ENCODE measurements at places on chromosomes 11 and 22.
A peak's percentile ranks its signal among the peaks of the same experiment; 100 is the strongest.

- no peak for DNase-seq
Observed at GRCh38 chr22:26236991-26237390, 67.7 kb downstream of the SEZ6L start.

DNA sequence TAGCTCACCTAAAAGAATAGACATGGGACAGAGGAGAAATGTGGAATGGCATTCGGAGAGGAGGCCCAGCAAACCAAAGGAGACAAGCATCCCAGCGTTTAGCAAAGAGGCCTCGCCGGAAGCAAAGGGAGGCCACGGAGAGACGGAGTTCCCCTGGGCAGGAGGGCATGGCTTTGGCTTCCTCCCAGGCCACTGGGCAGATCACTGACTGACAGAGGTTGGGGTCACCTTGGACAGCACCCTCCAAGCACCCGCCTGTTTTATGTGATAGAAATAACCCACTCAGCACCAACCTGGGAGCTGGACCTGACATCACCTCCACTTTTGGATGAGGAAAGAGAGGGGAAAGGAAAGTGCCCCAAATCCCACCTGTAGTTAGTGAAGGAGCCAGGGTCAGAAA lies 434.1 kb downstream of the BRD1 start:
- DNase-seq: no peak

GRCh38 chr11:75264356-75264755 lies 23.8 kb downstream of the TPBGL start:
- DNase-seq: no peak

DNA sequence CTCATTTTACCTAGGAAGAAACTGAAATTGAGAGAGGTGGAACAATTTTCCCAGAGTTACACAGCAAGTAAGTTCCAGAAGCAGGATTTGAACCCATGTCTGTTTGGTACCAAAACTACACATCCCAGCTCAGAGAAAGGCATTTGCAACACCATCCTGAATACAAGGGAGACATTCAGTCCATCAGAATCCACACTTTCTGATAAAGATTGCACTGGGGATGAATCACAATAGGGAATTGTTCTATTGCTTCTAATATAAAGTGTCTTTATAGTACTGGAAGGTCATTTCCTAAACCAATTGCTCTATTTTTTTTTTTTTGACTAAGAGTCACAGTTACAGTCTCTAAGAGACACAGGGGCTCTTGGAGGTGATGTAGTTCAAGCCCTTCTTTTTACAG lies 208.1 kb upstream of the CADM1 start:
- no peak for DNase-seq

GRCh38 chr11:61102667-61103571 lies 630 bp downstream of the CD5 start:
- DNase-seq: peak; percentile 38

- no peak for DNase-seq
Observed at GRCh38 chr11:6505577-6506240, 8.6 kb downstream of the DNHD1 start.

DNA sequence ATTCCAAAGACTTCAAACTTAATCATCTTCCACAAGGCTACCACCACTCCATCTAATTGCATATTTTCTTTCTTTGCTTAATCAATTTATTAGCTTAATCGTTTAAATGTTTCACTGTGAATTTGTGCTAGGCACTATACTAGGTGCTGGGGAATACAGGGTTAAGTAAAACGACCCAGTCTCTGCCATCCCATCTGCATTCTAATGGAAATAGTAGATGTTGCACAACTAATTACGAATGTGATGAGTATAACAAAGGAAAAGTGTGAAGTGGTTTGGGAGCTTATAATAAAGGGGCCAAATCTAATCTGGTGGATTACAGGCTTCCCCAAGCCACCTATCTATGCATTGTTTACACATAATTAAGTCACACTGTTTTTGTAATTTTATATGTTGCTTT lies 147.1 kb downstream of the FAM181B start:
- no peak for DNase-seq

GRCh38 chr11:114820621-114821020 lies 142.3 kb downstream of the NXPE2 start:
- no peak for DNase-seq

GRCh38 chr11:45105233-45105983 lies 41.0 kb upstream of the PRDM11 start:
- DNase-seq: peak; percentile 63

DNA sequence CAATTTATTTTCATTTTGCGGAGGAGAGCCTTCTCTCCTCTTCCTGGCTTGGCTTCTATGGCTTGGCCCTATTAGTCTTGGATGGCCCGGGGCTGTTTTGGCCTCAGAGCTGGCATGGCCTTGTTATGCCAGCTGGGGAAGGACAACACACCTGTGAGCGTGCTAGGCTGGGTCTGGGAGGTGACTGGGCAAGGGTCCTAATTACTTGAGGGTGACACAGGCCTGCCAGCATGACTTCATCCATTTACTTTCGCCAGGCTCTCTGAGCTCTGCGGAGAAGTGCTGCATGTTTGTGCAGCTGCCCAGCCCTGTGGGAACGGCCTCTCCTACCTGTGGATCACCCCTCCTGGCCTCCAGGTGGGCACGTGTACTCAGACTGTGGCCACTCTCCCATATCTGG lies 153.6 kb downstream of the SNX19 start:
- DNase-seq: no peak

- DNase-seq: no peak
Observed at GRCh38 chr11:87422566-87422965, 384.8 kb downstream of the TMEM135 start.

DNA sequence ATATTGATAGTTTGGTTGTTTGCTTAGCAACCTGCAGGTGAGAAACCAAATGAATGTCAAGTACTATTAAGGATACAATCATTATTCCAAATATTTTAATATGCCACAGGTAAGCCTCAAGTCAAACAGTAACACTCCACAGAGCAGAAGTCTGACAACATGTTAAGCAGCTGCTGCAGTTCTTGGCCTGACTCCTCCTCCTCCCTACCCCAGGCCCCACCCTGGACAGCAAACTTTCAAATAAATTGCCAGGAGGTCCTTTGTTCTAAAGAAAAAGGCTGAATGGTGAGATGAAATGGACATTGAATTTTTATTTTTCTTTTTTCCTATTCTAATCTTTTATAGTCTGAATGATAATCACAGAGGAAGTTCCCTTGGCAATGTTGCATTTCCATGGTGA lies 260.0 kb upstream of the POU2AF2 start:
- DNase-seq: no peak

DNA sequence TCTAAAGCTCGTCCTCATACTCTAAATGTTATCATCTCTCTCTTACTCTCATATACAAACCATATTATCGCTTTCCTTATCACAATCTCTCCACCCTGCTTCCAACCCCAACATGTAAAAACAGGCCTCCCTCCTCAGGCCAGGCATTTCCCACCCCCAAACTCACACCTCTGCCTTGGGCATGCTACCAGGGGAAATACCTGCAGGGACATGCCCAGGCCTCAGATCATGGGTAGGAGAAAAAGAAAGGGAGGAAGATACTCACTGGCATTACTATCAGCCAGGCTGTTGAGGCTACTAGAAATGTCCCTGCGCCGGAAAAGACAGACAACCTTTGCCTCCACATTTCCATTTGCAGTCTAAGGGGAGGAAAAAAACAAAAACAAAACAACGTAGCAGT lies 1.8 kb downstream of the MTA2 start:
- no peak for DNase-seq

- DNase-seq: no peak
Observed at GRCh38 chr11:46912526-46913150, 5.7 kb downstream of the LRP4 start.

GRCh38 chr11:17230867-17231851 lies 23.4 kb upstream of the PIK3C2A start:
- DNase-seq: peak; percentile 57

DNA sequence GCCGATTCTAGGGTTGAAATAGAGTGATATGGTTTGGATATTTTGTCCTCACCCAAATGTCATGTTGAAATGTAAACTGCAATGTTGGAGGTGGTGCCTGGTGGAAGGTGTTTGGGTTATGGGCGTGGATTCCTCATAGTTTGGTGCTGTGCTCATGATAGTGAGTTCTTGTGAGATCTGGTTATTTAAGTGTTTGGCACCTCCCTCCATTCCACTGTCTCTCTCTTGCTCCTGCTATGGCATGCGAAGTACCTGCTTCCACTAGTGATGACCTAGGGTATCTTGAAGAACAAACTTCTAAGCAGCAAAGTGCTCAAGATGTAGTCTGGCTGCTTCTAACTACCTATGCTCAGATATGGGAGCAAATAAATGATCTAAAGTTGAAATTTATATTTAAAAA lies 56.0 kb upstream of the TSPAN18 start:
- DNase-seq: no peak

DNA sequence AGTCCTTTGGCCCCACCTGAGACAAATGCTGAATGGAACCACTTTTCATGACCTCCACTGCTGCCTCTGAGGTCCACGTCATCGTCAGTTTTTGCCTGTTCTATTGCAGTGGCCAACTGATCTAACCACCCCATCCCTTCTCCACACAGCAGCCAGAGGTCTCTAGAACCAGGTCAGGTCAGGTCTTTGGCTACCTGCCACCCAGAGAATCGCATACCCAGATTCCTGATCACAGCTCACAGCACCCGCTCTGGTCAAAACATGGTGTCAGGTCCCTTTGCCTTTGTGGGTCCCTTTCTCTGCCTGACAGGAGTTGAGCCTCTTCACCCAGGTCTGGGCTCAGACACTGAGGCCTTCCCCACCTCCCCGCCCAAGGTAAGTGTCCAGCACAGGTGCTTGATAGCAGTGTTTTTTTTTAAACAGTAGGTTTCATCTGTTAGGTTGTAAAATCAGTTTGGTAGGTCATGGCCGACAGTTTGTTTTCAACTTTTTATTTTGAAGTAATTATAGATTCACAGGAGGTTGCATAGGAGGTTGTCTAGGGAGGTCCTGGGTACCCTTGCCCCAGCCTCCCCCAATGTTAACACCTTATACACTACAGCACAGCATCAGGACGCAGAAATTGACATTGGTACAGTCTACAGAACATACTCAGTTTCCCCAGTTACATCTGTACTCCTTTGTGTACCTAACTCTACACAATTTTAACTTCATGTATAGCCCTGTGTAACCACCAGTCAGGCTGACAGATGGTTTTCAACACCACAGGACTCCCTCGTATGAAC lies 6.9 kb downstream of the C22orf39 start:
- no peak for DNase-seq

DNA sequence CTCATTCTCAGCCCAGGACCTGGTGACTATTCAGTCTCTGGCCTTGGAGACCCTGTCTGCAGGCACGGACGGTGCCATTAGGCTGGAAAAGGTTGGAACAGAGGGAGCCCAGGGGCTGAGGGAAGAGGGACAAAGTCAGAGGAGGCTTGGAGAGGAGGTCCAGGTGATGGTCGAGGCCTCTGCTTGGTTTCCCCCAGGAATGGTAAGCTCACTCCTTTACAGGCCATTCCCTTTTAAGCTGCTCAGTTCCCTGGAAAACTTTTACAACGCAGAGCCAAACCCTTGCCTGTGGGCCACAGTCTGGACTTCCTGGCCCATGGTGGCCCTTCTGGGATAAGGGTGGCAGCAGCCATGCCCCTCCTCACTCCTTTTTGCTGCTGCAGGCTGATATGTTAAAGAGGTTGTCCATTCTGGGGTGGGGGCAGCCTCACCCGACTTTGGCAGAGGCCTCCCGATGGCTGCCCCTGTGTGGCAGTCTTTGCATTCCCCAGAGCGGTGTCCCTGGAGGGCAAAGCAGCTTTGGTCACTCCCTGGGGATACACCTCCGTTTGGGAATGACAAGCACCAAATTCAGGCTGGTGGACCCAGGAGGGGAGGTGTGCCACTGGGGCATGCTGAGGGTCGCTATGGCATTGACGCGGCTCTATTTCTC lies 34.0 kb upstream of the RFPL3 start:
- DNase-seq: no peak

- DNase-seq: no peak
Observed at GRCh38 chr22:36134182-36134581, 26.4 kb downstream of the APOL3 start.

DNA sequence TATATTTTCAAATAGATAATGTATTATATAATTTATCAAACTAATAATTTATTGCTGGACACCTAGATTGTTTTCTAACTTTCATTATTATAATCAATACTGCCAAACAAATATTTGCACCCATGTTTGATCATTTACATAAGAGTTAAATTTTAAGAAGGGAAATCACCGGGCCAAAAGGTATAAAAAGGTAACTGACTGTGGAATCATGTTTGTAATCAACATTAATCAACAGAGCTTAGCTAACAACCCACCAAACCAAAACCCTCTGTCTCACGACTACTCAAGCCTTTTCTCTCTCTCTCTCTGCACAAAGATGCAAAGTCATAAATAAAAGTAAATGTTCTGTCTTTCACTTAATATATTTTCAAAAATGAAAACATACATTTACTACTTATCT lies 14.8 kb downstream of the LPXN start:
- no peak for DNase-seq

DNA sequence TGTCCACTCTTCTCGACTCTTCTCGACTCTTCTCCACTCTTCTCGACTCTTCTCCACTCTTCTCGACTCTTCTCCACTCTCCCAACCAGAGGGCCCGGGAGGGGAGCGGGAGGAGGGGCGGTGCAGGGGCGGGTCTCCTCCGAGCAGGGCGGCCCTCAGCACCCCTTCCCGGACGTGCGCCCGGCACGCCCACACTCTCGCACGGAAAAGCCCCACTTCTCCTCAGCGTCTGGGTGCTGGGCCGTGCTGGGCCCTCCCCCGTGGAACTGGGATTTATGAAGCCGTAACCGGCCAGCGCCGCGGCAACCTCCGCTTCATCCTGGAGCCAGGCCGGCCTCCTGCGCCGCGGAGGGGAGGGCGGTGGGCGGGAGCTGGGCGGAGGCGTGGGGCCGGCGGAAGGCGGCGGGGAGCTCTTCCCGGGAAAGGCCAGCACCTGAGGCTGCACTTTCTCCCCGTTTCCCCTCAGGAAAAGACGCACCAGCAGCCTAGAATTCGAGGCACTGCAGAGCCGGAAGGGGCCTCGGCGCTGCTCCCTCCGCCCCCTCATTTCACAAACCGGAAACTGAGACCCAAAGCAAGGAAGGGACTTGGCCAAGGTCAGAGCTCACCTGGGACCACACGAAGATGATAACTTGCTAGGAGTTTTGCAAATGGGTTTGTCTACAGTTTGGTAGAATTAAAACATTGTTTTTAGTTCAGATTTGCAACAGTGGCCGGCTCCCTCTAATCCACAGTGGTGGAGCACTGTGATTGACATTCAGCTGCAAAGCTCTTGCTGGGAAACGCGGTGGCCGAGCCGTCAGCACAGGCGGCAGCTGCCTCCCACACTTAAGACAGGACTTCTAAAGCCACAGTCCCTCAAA lies 31.6 kb upstream of the JAM3 start:
- peak; percentile 63 for DNase-seq

GRCh38 chr11:119747868-119748660 lies 19.1 kb upstream of the NECTIN1 start:
- no peak for DNase-seq

- no peak for DNase-seq
Observed at GRCh38 chr11:32305460-32305859, 129.9 kb downstream of the WT1 start.

GRCh38 chr22:41280854-41281253 lies 5.1 kb downstream of the RANGAP1 start:
- no peak for DNase-seq

GRCh38 chr11:48025984-48026340 lies 45.6 kb downstream of the PTPRJ start:
- no peak for DNase-seq
